Activated CD4-positive, alpha-beta T cell treated with anti-CD3 and anti-CD28 coated beads, Interleukin-2, amount 50 U/mL, for 1 hour (primary cell): ENCODE measurements at places on chromosomes 12 and 14.
A peak's percentile ranks its signal among the peaks of the same experiment; 100 is the strongest.

- no peak for DNase-seq
Observed at GRCh38 chr12:127648321-127648720, 618.6 kb upstream of the TMEM132C start.

GRCh38 chr12:22357531-22357930, 23.0 kb upstream of the ST8SIA1 start:
- no peak for DNase-seq

DNA sequence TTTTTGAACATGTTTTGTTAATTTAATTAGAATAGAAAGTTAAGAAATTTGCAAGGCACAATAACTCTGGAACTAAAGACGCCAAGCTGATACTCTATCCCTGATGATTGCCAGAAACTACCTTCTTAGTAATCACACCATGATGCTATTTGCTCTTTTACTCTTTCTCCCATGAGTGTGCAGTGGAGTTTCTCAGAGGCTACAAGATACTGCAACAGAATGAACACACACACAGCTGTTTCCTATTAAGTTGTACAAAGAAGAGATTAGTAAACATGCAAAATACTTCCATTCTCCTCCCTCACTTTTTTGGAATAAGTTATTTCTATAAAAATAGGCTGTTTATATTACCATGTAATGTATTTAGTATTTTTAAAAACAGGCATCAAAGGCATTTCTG, 1367.5 kb downstream of the AACS start:
- no peak for DNase-seq

- DNase-seq, result no peak
Observed at GRCh38 chr14:68953196-68953555, 25.9 kb downstream of the ACTN1 start.

- no peak for DNase-seq
Observed at GRCh38 chr12:95169368-95169767, 47.9 kb downstream of the FGD6 start.

- no peak for DNase-seq
Observed at GRCh38 chr12:46459861-46460545, 87.4 kb upstream of the SLC38A2 start.

DNA sequence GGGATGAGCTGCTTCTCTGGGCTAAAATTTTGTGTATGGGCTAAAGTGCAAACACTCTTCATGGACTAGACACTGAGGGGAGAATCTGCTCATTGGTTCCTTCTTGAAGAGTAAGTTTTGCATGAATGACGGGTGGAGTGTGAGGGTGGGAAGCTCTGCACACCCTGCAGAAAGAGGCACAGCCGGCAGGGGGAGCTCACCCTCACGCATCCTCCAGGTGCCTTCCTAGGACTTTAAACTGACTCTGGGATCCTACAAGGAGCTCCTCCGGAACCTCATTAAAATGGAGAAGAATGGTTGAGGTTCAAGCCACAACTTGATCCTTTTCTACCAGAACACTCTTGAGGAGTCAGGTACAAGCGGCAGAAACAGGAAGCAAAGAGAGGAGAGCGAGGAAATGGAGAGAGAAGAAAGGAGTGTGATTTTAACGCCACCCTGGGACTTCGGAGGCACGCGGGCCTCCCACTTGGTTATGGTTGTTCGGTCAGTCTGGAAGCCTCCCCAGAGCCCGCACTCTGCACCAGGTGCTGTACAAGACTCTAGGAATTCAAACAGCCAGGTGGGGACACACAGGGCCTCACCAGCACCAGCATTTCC, 87.5 kb downstream of the SETD3 start:
- peak; percentile 33 for DNase-seq

- no peak for DNase-seq
Observed at GRCh38 chr14:41606532-41607303, at the start of gene LRFN5. LRFN5 (plus strand) TSS chr14:41606876.
